NCI-H2029 (cell line): ENCODE measurements at places on chromosomes 2 and 18.

- DNase-seq: no peak
Observed at GRCh38 chr2:72719416-72719815, 106.4 kb downstream of the EXOC6B start.

GRCh38 chr2:237700512-237701032 lies 73.2 kb downstream of the LRRFIP1 start:
- peak; percentile 37 for DNase-seq

DNA sequence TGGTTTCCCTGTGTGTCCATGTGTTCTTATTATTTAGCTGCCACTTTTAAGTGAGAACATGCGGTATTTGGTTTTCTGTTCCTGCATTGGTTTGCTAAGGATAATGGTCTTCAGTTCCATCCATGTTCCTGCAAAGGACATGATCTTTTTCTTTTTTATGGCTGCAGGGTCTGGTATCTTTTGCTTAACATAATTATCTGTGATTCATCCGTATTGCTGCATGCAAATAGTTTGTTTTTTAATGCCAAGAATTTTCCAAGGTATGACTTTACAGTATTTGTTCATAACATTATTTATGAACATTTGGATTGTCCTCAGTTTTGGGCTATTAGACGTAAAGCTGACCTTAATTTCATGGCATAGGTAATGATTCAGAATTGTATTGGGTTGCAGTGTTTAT lies 17.8 kb downstream of the GIGYF2 start:
- no peak for DNase-seq

GRCh38 chr18:78673516-78674321 lies 305.9 kb upstream of the SALL3 start:
- DNase-seq: no peak

DNA sequence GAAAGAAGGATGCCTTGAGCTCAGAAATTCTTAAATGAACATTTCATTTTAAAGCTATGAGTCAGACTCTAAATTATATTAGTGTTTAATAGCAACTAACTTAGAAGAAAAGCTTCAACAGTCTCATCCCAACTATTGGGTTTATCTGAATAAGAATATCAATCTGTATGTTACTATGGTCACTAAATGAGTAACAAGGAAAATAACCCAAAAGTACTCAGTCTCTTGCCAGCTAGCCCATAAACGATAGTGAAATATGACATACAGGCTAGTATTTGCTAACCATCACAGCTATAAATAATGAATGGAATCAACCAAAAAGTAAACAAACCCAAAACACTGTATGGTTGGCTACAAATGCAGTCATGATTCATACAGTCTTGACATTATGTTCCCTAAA lies 174.9 kb downstream of the RAB3GAP1 start:
- DNase-seq: no peak

DNA sequence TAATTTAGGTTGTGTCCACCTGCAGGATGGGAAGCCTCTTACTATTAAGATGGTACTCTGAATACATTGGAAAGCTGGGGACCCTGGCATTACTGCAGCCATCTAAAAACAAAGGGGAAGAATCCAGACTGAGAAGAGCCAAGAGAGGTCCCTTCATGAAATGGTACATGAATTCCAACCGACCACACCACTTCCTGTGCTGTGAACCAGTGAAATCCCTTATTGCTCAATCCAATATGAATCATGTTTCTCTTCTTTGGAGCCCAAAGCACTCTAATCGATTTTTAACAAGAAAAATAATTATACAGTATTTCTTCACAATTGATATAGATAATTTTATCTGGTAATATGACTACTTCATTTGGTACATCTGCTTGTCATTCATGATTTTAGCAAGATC lies 479.7 kb upstream of the RAB6C start:
- DNase-seq: no peak

DNA sequence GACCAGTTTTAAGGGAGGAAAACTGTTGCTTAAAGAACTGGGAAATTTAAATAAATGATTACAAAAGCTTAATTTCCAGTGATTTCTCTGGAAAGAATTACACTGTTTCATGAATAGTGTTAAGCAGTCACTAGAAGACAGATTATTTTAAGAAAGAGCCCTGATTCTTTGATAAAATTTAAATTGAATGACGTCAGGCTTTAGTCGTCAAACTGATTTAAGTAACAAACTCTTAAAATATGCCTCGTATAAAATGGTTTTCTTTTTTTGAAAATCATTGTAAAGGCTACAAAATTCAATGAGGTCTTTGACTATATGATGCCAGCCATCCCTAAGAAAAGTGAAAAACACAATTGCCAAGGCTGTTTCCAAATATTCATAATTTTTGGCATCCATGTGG lies 465.0 kb downstream of the NR4A2 start:
- DNase-seq: no peak
